ENCODE measurements at places on chromosomes 4 and X.

GRCh38 chr4:172188248-172188988 lies 375.2 kb downstream of the GALNTL6 start:
- peak; percentile 10 for DNase-seq

DNA sequence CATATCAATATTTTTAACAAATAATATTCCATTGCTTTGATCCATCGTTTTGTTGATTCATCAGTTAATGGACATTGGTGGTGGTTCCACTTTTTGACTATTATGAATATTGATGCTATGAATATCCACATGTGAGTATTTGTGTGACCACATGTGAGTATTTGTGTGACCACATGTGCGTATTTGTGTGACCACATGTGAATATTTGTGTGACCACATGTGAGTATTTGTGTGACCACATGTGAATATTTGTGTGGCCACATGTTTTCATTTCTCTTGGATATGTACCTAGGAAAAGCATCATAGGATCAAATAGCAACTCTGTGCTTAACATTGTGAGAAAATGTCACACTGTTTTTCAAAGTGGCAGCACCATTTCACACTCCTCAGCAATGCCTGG lies 433.6 kb upstream of the FRG1 start:
- DNase-seq = no peak

DNA sequence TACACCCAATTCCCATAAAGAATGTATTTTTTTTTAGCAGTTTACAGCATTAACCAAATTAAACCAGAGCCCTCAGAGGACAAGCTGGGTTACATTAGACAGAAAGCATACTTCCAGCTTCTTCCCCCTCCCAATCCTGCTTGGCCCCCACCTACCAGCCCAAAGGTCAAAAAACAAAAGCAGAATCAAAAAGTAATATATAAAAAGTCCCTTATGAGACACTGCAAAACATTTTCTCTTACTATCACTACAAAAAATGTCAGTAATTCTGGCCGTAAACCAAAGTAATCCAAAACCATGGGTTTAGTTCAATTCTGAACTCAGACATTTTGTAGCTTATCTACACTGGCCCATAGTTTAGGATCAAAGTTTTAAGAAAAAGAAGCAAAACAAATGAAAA lies 38.0 kb downstream of the APBB2 start:
- no peak for DNase-seq

DNA sequence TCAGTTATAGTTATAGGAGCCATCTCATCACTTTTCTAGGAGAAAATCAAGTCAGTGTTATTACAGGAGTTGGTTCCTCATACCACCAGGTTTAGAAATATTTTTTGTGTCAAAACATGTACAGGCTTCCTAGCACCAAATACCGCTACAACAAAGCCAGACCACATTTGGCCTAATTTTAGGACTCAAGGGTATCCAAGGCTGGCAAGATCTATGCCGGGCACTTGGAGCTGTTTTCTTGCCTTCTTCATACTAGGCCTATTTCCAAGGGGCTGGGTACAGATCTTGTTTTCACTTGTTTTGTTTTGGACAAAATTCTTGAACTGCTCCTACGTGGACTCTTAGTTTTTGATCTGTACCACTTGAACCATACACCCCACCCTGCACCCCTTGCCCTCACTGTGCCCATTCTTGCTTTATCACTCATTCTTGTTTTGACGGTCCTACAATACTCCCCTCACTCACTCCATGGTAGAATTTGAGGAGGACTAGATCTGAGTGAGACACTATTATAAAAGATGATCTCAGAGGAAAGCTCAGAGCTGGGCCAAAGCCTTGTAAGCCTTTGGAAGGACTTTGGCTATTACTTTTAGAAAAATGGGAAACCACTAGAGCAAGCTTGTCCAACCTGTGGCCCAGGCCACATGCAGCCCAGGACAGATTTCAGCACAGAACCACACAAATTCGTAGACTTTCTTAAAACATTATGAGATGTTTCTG lies 17.7 kb upstream of the TMEM144 start:
- DNase-seq = no peak

GRCh38 chr4:73673286-73673685 lies 53.0 kb upstream of the RASSF6 start:
- DNase-seq = no peak

GRCh38 chrX:8139716-8140115 lies 31.4 kb downstream of the VCX2 start:
- DNase-seq = no peak

DNA sequence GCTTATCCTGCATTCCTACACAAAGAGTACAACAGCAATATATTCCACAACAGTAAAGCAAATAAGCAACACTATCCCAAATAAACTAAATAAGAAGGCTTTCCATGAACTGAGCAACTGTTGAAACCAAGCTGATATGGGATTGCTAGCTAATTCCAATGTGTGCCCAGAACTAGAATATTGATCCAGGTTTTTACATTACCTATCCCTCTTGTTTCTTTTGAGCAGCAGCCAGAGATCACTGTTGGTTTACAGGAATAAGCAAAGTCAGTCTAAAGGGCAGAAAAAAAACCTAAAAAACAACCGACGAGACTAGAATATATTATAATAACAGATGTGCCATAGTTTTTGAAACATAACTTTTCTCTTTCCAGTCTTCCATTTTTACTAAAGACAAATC lies 22.4 kb upstream of the ADH4 start:
- no peak for DNase-seq

DNA sequence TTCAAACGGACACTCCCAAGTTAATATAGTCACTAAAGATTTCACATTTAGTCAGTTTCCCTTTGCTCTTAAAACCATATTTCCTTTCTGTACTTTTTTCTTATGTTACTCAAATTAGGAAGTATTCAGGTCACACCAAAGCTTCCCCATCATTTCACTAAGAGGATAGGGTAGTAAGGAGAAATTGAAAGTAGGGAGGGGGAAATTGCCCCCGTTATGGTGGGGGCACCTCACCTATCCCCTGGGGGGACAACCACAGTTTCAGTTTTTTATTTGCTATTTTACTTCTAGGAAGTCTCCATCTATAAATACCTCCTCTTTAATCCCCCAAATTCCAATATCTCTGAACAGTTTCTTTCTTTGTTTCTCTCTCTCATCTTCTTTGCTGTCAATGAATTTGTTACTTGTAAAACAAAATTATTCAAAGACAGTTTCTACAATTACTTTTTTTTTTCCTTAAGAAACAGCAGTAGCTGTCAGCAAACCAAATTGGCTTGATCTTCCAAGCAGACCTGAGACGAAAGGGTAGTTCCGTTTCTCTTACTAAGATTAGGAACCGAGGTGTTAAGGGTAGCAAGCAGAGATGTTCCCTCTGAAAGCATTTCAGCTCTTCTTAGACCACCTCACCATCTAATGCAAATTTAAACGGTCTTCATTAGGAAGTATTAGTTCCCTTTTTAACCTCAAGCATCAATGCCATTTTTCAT lies 160.2 kb upstream of the KLF3 start:
- DNase-seq = no peak

- peak; percentile 51 for DNase-seq
Measured at GRCh38 chrX:41971346-41971745, 48.0 kb upstream of the CASK start.

- no peak for DNase-seq
Measured at GRCh38 chr4:179843370-179843769, 2399.8 kb upstream of the TENM3 start.

DNA sequence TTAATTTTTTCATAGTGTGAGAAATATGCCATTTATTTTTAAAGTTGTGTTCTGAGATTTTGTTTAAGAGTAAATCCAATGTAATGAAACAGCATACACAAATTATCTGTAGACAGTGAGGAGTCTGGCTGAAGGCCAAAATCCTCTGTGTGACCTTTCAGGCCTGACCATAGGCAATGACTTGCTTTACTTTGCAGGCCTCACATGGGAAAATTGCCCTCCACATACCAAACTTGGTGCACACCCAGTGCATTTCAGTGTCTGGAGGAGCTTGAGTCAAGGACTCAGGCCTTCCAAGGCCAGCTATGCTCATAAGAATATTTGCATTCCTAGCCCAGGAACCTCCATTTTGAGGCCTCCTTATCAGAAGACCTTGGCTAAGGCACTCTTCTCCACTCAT lies 430.1 kb downstream of the GABRG1 start:
- no peak for DNase-seq

- no peak for DNase-seq
Measured at GRCh38 chr4:128707864-128708263, 101.6 kb upstream of the JADE1 start.

GRCh38 chr4:74338792-74339333 lies 26.1 kb upstream of the EREG start:
- no peak for DNase-seq

DNA sequence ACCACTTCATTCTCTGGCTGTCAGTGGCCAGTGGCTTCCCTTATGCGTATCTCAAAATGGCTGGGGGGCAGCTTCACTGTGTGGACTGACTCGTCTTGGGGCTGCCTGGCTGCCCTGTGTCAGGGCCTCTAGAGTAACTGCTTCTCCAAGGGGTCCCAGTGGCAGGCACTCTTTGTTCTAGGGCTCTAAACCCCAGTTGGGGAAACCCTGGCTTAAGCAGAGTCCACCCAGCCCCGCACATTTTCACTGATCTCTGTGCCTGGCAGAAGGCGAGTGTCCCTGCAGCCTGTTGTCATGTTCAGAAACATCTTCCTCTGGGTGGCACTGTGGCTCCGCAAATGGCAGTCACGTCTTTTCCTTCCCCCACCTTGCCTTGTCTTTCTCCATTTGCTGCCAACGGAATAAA lies 59.7 kb downstream of the NBDY start:
- no peak for DNase-seq

DNA sequence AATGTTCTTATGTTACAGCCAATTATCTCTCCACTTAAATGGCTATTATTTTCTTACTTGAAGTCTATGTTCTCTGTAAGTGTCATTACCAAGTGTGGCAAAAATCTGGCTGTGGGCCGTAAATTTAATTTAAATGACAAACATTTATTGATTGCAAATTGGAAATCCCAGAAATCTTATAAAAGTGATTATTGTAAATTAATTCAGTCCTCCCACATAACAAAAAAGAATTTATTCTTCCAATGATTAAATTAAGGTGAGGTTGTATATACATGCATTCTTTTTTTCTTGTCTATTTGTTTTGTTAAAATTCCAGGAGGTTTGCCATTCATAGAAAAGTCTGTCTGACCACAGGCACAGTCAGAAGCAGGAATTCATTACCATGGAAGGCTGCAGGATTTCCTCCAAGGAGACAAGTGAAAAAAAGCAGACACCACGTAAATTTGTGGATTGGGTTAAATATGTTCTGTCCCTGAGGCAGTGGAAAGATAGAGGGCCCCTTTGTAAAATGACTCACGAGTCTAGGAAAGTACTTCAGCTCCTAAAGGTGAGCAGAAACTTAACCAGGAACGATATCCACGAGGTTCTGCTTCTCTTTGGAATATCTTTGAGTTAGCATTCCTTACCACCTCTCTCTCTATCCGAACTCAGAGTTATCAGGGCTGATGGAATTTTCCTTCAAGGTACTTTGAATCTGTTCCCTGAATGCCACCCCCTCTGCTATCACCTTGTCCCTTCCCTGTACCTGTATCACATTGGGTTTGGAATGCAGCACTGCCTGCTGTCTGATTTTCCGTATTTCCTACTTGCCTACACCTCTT lies 10.7 kb downstream of the PPARGC1A start:
- DNase-seq = no peak

- DNase-seq = no peak
Measured at GRCh38 chr4:169661761-169662160, 41.4 kb downstream of the CLCN3 start.

GRCh38 chrX:154317391-154317995 lies 21.9 kb downstream of the TKTL1 start:
- no peak for DNase-seq

GRCh38 chr4:114229706-114230105 lies 250.3 kb upstream of the ARSJ start:
- no peak for DNase-seq

GRCh38 chrX:46938589-46938988 lies 26.4 kb downstream of the JADE3 start:
- no peak for DNase-seq

GRCh38 chr4:88967883-88968331 lies 89.1 kb downstream of the FAM13A start:
- no peak for DNase-seq

DNA sequence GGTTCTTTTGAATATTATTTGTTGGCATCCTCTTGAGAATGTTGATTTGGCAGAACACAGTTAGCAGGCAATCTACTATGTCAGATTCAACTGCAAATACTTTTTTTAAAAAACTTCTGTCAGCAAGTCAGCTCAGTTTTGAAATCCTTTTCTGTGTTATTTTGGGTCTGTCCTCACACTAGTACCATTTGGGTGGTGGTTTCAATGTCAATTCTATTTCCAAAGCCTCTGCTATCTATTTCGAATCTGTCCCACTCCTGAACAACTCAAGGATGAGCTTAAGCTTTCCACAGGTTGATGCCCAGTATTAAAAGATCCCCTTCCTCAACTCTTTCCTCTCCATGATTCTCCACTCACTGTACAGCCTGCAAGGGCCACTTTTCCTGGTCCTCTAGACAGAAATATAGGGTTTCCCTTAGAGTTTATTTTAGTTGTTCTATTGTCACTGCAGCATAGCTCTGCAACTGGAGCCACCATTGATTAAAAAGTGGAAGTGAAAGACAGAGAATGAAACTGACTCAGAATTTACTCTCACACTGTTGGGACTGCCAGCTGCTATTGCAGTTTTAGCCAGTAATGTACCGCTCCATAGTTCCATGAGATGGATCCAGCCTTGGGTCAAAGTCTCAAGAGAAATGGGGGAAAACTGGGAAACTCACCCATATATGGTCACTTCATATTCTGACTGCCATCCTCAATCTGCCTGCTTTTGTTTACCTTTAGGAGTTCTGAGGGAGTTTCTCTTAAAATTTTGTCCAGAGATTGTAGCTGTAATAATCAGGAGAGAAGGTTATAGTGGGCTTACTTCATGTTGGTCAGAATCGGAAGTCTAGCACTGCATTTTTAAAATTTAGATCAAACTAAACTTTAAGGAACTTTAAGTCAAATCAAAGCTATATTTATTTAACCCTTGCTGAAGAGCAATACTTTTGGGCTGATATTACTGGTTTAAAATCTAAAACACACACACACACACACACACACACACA lies 14.6 kb downstream of the HDX start:
- DNase-seq = no peak

DNA sequence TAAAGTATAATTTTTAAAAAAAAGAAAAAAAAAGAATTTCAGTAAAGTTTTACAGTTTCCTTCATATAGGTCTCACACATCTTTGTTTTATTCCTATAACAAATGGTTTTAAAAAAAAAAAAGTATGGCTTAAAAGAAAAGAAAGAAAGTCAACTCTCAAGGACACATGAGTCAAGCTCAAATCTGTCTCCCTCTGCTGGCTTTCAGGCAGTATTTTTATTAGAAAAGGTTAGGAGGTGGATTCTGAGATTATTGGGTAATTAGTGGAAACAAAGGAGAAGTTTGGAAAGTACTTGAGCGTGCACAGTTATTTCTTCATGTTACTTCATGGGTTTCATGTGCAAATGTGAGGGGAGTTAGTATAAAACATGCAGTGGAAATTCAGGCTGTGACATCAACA lies 36.6 kb upstream of the BTC start:
- no peak for DNase-seq

DNA sequence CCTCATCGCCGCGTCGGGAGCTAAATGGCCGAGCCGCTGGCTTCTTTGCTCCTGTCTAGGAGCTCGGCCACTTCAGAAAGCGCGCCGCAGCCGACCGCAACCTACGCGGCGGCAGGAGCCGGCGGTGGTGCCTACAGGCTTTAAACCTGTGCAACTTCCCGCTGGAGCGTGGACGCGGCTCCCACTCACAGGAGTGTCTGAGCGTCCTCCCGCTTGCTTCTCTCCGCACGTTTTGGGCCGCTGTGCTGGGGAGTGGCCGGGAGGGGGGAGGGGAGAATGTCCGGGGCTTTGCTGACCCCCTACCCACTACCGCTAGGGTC lies 1.0 kb downstream of the NHSL2 start:
- DNase-seq = no peak

- DNase-seq = no peak
Measured at GRCh38 chrX:155534800-155535199, 76.4 kb upstream of the F8A3 start.
